ENCODE measurements at places on chromosomes 5 and 9.

DNA sequence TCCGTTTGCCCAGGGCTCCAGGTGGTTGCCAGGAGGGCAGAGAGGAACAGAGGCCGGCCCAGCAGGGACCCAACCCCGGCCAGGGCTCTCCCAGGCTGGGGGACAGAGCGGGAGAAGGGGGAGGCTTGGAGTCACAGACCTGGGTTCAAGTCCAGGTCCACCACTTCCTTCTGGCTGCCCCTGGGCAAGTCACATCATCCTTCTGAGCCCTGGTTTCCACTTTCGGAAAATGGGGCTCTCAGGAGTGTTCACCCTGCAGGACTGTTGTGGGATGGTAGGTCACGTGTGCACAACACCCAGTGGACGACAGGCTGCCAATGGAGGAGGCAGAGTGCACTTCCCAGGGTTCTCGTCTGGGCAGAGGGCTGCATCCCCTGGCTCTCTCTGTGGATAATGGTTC lies 245.4 kb downstream of the PBX3 start:
- DNase-seq: no peak

GRCh38 chr5:36156121-36156601 lies 4.2 kb downstream of the SKP2 start:
- DNase-seq: no peak

GRCh38 chr9:70962761-70963440 lies 158.5 kb downstream of the TRPM3 start:
- DNase-seq: no peak

- no peak for DNase-seq
These were observed 607.2 kb upstream of the WWC1 start for GRCh38 chr5:167684251-167684650.

- DNase-seq: no peak
These were observed 4.1 kb upstream of the CAVIN4 start for GRCh38 chr9:100573655-100574260.

DNA sequence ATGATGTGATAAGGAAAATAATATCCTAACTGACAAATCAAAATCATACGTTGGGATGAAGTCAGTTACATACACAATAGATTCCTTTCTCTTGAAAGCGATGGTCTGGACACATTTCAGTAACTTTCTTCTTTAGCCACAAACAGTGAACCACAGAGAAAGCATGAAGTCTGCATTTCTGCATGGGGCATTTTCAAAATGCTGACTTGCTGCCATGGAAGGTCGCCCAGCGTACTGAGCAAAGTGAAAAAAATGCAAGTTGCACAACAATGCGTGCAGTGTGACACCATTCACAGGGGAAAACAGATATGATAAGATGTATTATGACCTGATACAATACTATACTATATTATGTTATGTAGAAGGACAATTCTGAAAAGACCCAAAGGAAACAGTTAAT lies 146.3 kb downstream of the SNX18 start:
- DNase-seq: no peak

GRCh38 chr9:98491828-98492227 lies 216.9 kb downstream of the GABBR2 start:
- no peak for DNase-seq

- DNase-seq: no peak
These were observed 146.4 kb downstream of the FBXL7 start for GRCh38 chr5:15646371-15646770.

DNA sequence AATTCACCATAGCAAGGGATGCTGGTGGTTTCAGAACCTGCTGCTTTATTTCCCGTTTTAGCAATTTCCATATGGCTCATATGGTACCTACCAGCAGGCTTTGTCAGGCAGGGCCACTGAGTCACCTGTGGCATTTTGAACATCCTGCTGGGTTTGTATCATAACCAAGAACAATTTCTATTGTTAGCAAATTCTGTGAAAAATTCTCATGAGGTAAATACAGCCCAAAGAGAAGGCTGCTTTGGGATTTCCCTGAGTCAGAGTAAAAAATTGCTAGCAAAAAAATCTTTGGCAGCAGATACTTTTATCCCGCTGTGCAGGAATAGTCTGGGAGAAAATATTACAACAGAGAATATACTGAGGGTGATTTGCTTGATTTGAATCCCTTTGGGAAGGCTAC lies 52.7 kb downstream of the PRR16 start:
- DNase-seq: no peak

DNA sequence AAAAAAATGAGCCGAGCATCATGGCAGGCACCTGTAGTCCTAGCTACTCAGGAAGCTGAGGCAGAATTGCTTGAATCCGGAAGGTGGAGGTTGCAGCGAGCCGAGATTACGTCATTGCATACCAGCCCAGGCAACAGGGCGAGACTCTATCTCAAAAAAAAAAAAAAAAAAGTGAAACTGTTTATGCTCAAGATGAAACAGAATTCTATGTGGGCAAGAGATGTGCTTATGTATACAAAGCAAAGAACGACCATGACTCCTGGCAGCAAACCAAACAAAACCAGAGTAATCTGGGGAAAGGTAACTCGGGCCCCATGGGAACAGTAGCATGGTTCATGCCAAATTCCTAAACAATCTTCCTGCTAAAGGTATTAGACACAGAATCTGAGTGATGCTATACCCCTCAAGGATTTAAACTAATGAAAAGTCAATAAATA lies 32.6 kb upstream of the PLAC8L1 start:
- DNase-seq: no peak

- DNase-seq: no peak
These were observed 99.2 kb downstream of the ADGRV1 start for GRCh38 chr5:90657788-90658187.
